KBM-7 (cell line): ENCODE measurements at places on chromosomes 16 and 17.

DNA sequence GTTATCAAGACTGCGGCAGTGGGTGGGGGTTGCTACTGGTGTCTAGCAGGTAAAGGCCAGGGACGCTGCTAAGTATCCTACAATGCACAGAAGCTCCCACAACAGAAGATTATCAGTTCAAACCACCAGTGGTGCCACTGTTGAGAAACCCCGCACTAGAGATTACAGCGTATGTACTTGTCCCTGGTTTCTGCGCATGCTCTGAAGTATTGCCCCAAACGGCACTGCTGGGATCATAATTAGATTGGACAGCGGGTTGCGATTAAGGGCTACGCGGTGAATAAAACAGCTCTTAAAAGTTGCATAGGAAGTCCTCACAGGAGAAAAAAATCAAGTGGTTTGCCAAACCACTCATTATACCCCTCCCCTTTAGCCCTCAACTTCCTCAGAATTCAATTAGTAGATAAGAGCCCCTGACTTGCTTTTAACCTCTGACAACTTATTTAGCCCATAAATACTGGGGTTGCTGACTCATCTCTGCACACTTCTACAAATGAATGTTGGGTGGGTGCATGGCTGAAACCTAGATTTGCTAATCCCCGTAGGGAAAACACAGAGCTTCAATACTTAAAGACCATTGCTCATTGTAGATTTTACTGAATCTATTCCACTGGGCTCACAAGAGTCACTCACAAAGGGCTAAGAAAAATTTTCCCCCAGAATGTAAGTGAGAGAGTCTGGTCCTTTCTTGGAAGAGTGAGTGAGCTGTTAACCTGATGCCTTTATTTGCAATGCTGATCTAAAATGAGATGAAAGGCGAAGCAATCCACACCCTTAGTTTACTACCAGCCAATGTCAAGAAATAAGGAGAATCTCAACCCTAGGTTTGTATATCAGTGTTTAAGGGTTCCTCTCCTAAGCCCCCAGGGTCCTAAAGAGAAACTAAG lies 91.8 kb downstream of the RGS9 start:
- peak; percentile 96 for DNase-seq

GRCh38 chr17:47332287-47332686 lies 8.5 kb downstream of the EFCAB13 start:
- no peak for DNase-seq

- no peak for DNase-seq
Measured at GRCh38 chr17:7024402-7024785, 1.5 kb downstream of the BCL6B start.

DNA sequence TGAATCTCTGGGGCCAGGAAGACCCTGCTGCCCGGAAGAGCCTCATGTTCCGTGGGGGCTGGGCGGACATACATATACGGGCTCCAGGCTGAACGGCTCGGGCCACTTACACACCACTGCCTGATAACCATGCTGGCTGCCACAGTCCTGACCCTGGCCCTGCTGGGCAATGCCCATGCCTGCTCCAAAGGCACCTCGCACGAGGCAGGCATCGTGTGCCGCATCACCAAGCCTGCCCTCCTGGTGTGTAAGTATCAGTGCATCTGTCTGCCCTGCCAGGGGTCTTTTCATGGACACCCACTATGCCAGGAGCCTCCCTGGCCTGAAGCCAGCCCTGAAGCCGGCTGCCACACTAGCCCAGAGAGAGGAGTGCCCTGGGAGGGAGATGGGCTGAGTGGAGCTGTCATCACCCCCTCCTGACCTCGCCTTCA lies at the start of gene CETP:
Gene CETP (plus strand): TSS at position 100 of the 431 bp plus-strand sequence. CDS start 30 bp downstream, at position 130.
- no peak for DNase-seq

DNA sequence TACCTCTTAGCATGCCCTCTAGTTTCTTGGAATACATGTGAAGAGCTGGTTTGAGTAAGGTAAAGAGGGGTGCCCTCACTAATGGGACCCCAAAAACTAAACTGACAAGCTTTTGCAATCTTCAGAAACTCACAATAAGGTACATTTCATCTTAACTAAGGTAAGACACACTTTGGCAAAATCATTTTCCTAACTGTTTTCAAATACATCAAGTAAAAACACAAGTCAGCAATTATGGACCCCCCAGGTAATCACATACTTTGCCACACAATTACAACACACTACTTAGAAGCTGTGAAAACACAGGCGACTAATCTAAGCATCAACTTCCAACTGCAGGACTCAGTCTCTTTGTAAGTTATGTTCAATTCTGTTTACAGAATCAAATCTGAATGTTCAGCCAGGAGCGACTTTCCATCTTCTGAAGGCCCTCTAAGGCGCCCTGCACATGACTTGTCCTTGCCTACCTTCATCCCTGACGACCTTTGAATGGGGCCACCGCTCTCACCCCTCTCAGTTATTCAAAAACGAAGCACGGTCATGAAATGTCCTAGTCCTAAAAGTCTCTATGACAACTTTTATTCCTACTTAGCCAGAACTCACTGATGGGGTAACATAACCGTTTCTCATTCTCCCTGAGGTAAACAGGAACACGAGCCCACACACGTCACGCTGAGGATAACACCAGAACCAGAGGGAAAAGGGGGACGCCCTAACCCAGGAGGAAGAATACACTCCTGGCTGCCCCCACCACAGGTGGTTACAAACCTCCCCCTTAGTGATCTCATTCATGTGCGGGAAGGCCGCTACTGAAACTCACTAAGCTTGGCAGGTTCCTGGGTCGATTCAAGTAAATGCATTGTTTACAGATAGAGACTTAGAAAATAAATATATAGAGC lies 5.5 kb downstream of the CREBBP start:
- no peak for DNase-seq

- DNase-seq = no peak
Measured at GRCh38 chr17:2176499-2177169, 121.7 kb downstream of the HIC1 start.

DNA sequence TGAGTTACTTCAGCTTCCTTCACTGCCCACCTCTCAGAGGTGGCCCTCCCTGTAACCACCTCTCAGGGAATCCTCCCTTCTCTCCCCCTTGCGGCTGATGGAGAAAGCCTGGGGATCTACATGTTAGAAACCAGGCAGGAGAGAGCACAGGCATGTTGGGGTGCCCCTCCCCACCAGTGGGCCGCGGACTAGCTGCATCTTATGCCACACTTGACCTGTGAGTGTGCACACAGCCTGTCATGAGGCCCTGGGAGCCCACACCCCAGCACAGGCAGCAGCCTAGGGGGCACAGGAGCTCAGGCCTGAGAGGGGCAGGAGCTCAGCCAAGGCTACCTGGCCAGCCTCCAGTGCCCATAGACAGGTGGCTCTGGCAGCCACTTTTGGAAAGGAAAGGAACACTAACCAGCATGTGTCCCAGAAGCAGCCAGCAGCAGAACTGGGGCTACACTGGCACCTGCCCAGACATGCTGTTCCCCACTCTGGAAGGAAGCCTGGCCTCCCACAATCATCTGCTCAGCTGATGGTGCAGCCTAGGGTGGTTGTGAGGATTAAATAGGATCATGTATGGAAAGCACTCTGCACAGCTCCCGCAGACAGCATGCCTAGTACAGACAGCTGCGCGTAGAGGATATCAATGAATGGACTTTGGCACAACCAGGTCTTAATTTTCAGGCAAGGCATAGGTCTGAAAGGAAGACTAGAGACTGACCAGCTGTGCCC lies 60.5 kb downstream of the TMEM132E start:
- no peak for DNase-seq

DNA sequence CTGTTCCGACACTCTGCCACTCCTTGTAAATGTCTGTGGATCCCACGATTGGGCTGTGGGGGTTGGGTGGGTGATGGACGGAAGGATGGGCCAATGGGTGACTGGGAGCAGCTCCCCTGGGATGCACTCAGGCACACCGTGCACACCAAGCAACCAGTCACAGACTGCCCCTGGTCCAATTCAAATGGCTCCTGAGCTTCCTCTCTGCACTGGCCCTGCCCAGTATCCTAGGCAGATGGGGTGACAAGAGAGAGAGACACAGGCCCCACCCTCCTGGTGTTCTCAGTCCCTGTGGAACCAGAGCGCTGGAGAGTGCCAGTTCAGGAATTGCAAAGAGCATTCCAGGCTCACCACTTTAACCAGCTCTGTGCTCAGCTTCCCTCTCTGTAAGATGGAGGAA lies 32.8 kb downstream of the BEAN1 start:
- DNase-seq = no peak

- no peak for DNase-seq
Measured at GRCh38 chr17:79849953-79850352, 10.7 kb upstream of the CBX4 start.

DNA sequence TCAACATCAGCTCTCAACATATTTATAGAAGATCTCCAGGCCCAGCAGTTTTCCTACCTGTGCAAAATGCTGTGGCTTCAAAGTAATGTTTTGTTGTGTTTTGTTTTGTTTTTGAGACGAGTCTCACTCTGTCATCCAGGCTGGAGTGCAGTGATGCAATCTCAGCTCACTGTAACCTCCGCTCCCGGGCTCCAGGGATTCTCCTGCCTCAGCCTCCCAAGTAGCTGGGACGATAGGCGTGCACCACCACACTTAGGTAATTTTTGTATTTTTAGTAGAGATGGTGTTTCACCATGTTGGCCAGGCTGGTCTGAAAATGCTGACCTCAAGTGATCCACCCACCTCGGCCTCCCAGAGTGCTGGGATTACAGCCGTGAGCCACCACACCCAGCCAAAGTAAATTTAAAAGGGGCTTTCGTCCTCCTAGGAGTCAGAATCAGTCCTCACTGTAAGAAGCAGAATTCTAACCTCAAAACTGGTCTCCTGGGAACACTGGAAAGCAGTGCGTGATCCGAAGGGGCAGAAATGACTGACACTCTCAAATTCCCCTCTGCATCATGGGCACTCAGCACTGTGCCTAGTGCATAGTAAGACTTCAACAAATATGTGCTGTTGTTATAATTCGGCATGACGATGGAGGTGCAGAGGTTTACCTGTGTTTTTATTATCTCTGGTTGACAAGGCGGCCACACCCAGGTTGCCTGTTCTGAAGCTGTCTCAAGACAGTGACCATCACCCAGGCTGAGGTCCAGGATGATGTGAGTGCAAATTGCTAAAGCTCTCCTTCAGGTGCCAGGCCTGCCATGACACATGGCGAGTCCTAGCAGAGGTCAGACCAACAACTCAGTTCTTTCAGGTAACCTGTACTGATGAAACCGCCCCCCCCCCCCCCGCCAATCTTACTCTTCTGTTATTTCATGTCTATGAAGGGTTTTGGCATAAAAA lies 59.8 kb downstream of the ADCY9 start:
- DNase-seq = no peak

DNA sequence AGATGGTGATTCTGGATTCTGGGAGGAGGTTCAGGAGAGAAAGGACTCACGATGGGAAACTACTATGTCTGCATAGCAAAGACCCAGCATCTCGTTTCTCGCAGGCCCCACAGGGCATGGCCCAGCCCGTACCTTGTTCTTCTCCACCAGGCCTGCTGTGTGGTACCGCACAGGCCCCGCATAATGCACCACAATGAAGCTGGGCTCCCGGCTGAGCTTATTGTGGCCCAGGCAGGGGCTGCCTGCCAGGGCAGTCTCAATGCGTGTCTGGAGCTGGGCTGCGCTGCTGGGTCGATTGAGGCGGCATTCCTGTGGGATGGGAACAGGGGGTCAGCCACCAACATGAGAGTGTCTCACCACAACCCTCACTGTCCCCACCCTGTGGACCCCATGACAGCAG lies 20.4 kb downstream of the ZNHIT3 start:
- DNase-seq = no peak

DNA sequence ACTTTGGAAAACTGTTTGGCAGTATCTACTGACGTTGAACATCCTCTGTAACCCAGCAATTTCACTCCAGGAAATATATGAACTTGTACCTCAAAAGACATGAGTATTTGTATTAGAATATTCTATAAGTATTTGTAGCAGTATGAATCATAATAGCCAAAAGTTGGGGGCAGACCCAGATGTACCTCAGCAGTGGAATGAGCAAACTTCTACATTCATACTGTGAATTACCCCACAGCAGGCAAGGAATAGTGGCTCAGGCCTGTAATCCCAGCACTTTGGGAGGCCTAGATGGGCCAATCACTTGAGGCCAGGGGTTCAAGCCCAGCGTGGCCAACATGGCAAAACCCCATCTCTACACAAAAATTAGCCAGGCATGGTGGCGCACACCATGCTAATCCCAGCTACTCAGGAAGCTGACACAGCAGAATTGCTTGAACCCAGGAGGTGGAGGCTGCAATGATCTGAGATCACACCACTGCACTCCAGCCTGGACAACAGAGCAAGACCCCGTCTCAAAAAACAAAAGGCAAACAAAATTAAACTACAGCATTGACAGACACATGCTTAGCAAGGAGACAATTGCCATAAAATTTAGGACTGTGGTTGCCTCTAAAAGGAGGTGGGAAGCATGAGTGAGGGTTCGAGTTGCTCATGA lies 11.2 kb upstream of the HELZ start:
- DNase-seq = no peak

DNA sequence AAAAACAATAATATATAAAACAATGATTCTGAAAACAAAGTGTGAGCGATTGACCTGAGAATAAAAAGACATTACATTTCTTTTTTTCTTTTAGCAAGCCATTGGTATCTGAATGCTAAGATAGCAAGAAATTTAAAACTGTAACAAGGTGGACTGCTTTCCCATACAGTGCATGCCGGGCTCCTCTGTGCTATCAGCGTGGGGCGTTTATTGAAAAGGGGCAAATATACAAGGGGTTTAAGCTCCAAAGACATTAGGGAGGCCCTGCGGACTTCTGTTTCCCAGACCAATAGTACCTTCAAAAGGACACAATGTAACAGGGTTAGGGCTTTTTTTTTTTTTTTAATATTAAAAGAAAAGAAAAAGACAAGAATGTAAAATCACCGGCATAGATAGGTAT lies 261.3 kb downstream of the ZFHX3 start:
- DNase-seq = no peak

- no peak for DNase-seq
Measured at GRCh38 chr17:77753246-77753645, 205.3 kb upstream of the TNRC6C start.

- DNase-seq = no peak
Measured at GRCh38 chr16:1426734-1427471, 4.0 kb upstream of the PERCC1 start.

GRCh38 chr17:80284631-80285030 lies 24.0 kb downstream of the RNF213 start:
- peak; percentile 62 for DNase-seq

DNA sequence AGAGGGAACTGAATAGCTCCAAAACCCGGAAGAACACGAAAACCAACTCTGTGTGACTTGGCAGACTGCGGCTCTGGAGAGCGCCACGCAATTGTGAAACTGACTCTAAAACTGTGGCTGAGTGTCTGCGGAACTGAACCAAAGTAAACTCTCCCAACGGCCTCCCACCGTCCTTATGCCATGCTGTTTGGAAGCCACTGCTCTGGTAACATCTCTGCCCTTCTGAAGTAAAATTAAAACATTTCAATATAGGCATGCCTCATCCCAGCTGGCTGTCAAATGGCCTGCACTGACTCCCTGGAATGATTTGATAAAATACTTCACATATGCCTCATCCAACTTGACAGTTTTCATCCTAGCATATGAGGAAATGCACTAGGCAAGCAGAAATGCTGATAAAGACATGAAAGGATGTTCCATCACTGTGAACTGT lies 70.2 kb downstream of the PARN start:
- no peak for DNase-seq

- no peak for DNase-seq
Measured at GRCh38 chr17:73971127-73971526, 232.4 kb upstream of the RPL38 start.
